Stimulated activated CD4-positive, alpha-beta T cell treated with anti-CD3 and anti-CD28 coated beads, Interleukin-1b, Interleukin-23, amount 100 ng/mL, for 24 hours (primary cell): ENCODE measurements at places on chromosomes 12 and 14.

GRCh38 chr12:108004319-108004718 is 124.8 kb upstream of the WSCD2 start:
- DNase-seq, result no peak

GRCh38 chr14:39267608-39268005 is 33.9 kb downstream of the MIA2 start:
- DNase-seq, result no peak

DNA sequence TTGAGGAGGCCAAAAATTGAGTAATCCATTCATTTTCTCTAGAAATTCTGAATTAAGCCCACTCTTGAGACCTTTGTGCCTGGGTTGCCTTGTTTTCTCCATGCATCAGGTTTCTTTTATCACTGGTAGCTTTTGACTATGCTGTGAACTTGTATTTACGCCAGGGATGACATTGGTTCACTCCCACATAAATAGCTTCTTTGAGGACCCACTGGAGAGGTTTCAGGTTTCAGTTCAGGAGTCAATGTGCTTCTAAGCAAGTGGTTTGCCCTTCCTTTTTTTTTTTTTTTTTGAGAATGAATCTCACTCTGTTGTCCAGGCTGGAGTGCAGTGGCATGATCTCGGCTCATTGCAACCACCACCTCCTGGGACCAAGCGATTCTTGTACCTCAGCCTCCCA is 10.2 kb upstream of the SLC17A8 start:
- no peak for DNase-seq

DNA sequence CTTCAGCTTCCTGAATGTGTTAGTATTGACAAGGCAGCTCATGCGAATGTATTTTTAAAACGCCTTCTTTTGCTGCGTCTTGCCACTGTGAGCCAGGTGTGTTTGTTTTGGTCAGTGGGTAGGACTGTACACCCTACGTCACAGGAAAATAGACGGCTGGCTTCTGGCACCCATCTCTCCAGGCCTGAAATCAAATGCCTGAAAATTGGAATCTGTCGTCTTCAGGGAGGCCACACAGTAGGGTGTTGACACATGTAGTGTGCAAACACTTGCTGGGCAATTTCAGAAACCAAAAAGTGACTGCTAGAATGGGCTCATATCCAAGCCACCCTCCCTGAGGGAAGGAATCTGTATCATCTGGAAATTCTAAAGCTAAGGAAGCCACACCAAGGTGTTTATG is 209.3 kb downstream of the TTC8 start:
- DNase-seq, result no peak

- DNase-seq, result no peak
Measured at GRCh38 chr12:52090291-52090690, 10.8 kb downstream of the SMIM41 start.

GRCh38 chr12:62903151-62903550 is 31.8 kb downstream of the PPM1H start:
- DNase-seq, result no peak

- no peak for DNase-seq
Measured at GRCh38 chr12:10101648-10102220, 2.9 kb upstream of the CLEC1A start.

DNA sequence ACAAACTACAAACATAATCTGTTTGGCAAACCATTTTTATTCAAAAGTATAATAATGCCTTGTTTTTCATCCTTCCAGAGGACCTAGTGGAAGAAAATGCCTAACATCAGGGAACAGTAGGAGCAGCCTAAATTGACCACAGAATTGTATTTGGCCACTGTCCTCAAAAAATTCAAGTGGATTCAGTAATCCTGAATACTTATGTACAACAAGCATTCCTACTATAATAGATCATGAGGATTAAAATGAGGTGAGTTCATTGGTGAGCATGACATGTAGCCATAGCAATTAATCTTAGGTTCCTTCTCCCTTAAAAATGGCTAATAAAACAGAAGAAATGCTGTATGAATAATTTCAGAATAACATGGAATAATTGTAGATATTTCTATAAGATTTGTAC is 209.3 kb downstream of the DAD1 start:
- DNase-seq, result no peak

DNA sequence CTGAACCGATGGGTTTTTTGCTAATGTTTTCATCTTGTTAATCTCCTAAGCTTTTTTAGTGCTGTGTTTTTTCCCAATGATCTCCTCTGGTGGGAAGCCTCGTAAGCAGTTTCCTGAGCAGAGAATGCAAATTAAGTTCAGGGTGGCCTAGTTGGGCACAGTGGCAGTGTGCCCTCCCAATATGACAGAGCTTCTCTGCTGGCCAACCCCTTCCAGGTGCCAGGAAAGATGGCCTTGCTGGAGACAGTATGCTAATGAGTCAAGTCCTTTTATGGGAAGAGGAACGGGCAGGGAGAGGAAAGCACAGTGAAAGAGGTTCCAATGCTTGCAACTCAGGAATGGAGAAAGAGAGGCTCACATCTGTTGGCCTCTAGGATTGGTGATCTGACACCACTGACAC is 115.8 kb downstream of the GCH1 start:
- no peak for DNase-seq

- DNase-seq, result no peak
Measured at GRCh38 chr14:91396013-91396660, 21.5 kb downstream of the CCDC88C start.

DNA sequence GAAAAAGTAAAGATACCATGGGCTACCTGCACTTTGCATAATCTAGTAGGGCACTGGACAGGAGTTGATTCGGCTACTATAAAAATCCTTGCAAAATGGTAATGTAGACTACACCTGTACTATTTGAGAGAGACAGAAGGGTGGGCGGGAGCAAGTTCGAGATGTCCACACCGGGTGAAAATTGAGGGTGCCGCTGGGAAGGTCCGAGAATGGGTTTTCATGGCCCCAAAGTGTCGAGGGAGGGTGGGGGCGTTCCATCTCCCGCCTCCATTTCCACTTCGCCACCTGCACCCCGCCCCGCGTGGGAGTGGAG is 648 bp downstream of the SNX6 start:
- no peak for DNase-seq

- peak; percentile 48 for DNase-seq
Measured at GRCh38 chr12:124898200-124898922, 16.1 kb downstream of the UBC start.

DNA sequence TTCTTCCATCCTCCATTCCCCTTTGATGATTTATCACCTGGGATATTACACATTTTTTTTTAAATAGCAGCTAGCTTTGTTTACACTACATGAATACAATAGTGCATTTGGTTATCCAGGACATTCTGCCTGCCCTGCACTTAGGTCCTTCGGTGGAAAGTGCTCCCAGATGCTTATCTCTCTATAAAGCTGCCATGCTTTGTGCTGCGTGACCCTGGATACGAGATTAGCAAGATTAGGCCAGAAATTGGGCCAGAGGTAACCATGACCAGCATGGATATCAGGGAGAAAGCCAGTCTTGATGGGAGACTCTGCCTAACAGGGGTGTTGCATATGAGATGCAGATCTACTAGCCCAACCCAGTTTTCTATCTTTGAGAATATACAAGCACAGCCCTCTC is 12.1 kb upstream of the KRT83 start:
- DNase-seq, result no peak

- DNase-seq, result peak; percentile 17
Measured at GRCh38 chr12:3491938-3492792, 1.2 kb downstream of the PRMT8 start.

DNA sequence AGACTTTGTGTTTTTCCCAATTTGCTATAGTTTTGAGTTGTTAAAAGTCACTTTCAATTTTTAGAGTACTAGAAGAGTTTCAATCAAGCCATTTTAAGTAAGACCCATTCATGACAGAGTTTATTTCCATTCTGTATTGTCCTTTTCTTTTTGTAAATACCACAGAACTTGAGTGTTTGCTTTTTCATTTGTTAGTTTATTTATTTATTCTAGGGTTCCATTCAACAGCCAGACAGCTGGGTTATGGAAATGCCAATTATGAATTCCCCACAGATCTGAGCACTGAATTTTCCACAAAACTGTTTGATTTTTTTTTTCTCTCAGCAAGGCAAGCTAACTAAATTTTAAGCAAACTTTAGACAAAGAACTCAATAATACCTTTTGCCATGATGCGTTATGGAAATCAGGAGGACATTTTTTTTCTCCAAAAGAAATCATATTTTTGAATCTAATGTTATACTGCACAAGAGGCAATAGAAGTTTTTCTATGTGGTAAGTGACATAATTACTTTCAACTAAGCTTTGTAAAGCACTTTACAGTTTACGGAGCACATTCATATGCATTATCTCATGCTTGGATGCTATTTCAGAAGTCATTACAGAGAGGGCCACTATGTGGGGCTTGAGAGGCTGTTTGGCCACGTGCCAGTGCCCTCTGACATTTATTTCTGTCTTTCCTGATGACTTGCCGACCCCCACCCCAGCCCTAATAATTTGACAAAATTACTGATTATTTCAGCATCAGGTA is 181.5 kb downstream of the VRK1 start:
- DNase-seq, result no peak

DNA sequence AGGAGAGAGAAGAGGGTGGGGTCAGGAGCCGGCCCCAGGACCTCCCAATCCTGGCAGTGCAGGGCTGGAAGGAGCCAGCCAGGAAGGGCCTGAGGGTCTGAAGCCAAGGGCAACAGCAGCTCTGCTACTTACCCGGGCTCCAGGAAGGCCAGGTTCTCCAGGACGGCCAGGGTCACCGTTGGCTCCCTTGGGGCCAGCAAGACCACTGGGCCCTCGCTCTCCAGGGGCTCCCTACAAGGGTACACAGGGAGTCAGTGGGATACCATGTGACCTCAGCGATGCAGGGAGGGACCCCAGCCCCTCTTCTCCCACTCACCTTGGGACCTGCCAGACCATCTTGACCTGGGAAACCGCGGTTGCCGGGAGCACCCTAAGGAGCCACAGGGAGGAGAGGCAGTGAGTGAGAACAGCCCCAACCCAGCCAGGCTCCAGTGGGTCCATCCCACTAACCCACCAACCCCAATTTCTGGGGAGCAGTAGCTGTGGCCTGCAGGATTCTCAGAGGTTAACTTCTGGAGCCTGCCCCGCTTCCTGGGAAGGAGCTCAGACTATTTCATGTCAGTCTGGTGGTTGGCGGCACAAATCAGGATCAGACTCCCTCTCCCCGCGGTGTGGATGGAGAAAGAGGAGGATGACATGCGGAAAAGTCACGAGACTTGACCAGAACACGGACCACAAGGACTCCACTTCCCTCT is 18.5 kb downstream of the COL2A1 start:
- no peak for DNase-seq

- DNase-seq, result no peak
Measured at GRCh38 chr14:68407285-68407684, 385.6 kb downstream of the ZFP36L1 start.

DNA sequence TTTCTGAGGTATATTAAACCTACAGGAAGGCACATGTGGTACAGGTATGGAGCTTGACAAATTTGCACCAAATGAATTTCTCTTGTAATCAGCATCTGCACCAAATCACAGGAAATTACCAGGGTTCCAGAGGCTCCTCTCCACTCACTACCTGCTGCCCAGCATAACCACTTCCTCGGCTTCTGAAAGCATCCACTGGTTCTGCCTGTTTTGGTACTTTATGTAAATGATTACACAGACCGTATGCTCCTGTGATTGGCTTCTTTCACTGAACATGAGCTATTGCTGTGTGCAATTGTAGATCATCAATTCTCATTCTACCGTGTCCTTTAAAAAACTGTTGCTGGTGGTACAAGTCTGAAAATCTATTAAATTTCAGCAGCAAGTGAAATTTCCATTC is 522.1 kb downstream of the TMEM132D start:
- no peak for DNase-seq

- no peak for DNase-seq
Measured at GRCh38 chr14:30648471-30648870, 26.4 kb downstream of the SCFD1 start.

GRCh38 chr12:111767362-111768158 is 827 bp downstream of the ALDH2 start:
- no peak for DNase-seq

- DNase-seq, result no peak
Measured at GRCh38 chr12:64911912-64912311, 87.5 kb downstream of the TBC1D30 start.

- no peak for DNase-seq
Measured at GRCh38 chr12:40534828-40535227, 157.4 kb upstream of the CNTN1 start.

DNA sequence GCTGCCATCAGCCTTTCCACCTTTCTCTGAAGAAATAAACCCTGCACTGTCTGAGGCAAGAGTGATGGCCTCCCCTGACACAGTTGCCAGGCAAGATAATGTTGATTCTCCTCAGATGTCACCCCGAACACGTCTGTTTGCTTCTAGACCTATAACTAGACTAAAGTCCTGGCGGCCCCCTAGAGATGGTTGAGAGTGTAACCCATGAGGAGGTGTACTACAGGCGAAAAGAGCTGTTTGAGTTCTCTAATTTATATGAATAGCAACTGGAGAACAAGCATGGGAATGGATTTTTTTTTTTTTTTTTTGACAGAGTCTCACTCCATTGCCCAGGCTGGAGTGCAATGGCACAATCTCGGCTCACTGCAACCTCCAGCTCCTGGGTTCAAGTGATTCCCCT is 33.0 kb upstream of the ATF7IP start:
- no peak for DNase-seq

DNA sequence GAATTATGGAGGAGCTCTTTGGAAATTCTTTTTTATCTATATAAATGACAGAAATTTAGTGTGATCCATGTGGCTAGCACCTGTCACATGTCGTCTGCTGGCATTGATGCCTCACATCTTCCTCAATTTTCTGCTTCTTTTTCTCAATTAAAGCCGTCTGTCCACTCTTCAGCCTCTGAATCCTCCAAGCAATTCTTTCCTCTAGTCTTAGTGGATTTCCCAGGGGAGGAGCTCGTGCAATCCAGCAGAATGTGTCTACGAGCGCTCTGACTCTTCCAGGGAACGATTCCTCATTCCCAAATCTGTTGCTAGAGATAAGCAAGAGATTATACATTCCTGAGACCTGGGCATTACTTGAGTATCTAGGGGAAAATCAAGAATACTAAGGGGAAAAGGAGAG is 176.6 kb downstream of the EMP1 start:
- DNase-seq, result no peak

- DNase-seq, result no peak
Measured at GRCh38 chr14:61260939-61261776, 20.0 kb downstream of the TMEM30B start.

GRCh38 chr12:92297932-92298696 is 152.5 kb upstream of the BTG1 start:
- no peak for DNase-seq

DNA sequence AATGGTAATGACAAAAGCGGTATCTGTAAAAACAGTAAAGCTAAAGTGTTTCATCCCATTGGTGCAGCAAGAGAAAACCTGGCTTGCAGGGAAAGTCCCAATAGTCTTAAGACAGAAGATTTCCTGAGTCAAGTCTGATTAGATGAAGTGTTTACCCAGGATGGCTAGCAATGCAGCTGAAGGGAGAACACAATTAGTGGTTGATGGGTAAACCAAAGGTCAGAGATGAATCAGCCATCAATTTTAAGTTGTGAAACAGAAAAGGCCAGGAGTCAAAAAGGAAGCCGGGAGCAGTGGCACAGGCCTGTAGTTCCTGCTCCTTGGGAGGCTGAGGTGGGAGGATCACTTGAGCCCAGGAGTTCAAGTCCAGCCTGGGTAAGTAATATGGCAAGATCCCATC is 52.6 kb downstream of the SEC23A start:
- no peak for DNase-seq

- no peak for DNase-seq
Measured at GRCh38 chr12:116990971-116991966, 80.5 kb downstream of the FBXW8 start.

- DNase-seq, result no peak
Measured at GRCh38 chr14:96821501-96821900, 24.3 kb downstream of the VRK1 start.

GRCh38 chr12:78442454-78442801 is 422.1 kb upstream of the SYT1 start:
- DNase-seq, result no peak
